ENCODE measurements at places on chromosomes 2 and 18.

GRCh38 chr2:191696001-191696400 lies 18.1 kb downstream of the NABP1 start:
- no peak for DNase-seq

- DNase-seq = no peak
Measured at GRCh38 chr2:172464400-172465129, 37.2 kb downstream of the ITGA6 start.

DNA sequence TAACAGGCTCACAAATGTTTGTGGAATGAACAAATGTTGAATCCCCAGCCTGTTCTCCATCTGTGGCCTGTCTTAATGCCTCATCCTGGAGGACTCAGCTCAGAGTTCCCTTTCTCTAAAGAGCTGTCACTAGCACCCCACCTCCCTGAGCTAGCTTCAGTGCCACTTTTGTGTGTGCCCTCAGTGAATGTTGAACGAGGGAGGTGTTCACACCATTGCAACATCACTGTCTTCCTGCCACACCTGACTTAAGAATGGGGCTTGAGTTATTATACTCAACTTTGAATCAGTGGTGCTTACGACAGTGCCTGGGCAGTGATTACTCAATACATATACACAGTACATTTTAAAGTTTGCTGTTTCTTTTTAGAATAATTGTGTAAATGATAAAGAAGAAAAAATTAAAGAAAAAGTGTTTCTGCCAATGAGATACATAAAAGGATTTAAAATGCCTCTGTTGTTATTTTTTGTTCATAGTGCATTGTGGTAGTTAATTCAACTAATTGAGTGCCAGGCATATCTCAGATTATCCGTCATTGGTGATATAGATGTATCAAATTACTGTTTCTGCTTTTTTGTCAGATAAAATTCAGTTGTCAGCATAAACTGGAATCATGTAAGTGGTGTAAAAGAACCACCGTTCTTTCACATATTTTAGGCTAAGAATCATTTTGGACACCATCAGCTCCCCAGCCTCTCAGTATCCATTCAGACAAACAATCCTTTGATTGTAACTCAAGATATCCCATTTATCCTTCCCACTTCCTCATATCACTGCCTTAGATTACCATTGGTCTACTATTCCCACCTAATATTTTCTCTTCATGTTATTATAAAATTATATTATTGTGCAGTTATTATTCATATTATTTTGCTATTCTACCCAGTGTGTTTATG lies 304.7 kb downstream of the PTPRM start:
- no peak for DNase-seq

DNA sequence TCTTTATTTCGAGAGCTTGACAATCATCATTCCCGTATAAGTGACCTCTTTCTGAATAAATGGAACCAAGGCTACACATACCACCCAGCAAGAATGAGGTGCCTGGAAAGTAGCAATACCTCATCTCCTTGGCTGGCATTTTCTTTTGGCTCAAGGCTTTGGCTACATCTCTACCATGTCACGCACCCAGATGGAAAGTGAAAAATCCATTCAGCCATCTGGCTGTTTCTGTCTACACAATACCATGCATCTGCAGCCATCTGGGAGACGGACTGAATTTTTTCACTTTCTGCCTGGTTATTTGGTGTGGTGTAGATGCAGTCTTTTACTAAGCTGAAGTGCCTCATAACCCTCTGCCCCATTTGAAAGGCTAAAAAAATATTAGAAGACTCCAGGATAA lies 566.9 kb downstream of the BCL11A start:
- DNase-seq = no peak

DNA sequence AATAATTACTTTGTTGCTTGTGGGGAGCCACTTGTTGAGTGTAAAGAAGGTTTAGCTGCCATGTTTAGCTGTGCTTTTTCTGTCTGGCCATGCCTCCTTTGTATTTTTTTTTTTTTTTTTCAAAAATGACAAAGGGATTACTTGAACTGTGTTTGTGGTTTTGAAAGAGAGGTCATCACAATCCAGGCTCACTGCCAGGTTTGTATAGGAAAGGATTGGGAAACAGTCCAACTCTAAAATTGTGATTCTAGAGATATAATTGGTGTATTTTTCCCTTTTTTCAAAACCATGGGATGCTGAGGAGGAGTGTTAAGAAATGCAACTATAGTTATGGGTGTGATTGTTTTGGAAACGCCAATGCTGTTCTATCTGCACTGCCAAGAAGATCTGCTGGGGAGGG lies 4.3 kb downstream of the ITPRIPL1 start:
- DNase-seq = no peak

GRCh38 chr2:134325696-134326095 lies 71.8 kb downstream of the MGAT5 start:
- DNase-seq = no peak

DNA sequence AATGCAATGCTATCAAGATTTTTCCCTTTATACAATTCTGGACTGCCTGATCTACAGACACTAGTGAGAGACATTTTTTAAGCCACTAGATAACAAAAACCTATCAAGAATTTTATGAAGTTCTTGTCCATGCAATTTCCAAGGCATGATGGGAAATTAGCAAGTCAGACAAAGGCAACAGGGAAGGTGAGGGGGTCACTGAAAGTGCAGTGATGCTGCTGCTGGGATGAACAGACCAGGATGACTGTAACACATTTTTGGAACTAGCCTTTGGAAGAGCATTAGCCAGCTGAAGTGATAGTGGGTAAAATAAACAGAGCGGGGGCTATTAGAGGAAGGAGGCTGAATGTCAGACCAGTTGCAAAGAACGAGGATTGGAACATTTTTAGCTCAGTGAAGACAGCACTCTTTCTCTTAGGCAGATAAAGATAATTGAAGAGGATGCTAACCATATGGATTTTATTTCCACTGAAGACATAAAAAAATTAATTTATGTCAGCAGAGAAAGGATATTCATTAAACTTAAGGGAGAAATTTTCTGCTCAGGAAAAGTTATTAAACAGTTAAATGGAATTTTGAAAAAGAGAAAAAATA lies 17.9 kb downstream of the NRXN1 start:
- DNase-seq = no peak

- DNase-seq = no peak
Measured at GRCh38 chr2:163338270-163338669, 397.5 kb downstream of the FIGN start.

GRCh38 chr18:62418258-62418657 lies 93.1 kb downstream of the TNFRSF11A start:
- DNase-seq = no peak

DNA sequence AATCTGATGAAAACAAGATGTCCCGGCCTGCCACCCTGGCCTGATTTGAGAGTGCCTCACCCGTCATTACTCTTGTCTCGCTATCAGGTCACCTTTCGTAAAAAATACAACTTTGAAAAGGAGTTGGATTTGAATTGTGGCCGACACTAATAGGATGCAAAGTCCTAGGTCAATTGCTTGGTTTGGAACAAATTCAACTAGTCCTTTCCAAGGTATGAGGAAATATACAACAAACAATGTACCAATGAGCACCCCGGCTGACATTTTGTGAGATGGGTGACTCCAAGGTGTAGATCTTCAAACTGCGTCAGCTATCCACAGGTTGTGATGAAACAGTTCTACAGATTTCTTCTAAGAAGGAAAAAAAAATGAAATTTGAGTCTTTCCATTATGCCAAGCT lies 77.8 kb downstream of the BCL2 start:
- no peak for DNase-seq

DNA sequence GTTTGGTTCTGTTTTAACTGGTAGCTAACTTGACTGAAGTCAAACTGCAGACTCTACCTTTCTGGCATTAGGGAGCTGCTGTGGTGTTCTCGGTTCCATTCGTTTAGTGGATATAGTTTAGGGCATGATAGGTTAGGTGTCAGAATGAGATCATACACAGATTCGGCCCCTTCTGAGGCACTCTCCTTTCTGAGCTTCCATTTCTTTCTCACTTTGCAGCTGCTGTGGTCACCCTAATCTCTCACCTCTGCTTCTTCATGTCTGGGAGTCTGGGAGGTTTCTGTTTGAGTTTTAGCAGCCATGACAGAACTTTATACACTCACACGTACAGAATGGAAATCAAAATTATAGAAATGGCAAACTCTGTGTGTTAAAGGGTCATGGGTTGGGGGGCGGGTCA lies 122.8 kb downstream of the ATP9B start:
- DNase-seq = no peak

DNA sequence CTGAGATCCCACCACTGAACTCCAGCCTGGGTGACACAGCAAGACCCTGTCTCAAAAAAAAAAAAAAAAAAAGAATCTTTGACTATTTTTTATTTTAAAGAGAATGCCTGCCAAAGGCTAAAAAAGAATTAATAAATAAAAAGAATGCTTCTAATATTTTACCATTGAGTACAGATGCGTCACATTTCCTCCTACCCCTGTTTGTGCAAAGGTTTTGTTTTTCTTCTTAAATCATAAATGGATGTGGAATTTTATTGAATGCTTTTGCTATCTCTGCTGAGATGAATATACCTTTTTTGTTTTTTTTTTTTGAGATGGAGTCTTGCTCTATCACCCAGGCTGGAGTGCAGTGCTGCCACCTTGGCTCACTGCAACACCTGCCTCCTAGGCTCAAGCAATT lies 22.8 kb downstream of the CYBRD1 start:
- no peak for DNase-seq

DNA sequence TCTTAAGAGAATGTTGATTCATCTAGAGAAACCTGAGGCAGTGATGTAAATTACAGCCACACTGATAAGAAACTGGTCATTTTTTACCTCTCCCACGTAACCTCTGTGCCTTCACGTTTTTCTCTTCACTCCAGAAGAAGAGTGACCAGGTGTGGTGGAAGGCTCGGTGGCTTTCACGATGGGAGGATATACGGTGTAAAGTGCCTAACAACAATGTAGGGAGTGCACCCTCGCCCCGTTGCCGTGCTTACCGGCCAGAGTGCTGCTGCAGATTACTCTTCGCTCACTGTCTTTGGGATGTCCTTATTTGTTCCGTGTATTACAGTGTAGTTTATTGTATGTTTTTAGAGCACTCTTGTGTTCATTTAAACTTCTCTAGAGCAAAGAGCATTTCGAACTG lies 46.5 kb downstream of the NCK2 start:
- no peak for DNase-seq
